Left renal cortex interstitium (tissue), 4 donors: ENCODE measurements at places on chromosomes 4 and X.

GRCh38 chr4:13087041-13087440 is 397.1 kb downstream of the RAB28 start:
- no peak for DNase-seq

DNA sequence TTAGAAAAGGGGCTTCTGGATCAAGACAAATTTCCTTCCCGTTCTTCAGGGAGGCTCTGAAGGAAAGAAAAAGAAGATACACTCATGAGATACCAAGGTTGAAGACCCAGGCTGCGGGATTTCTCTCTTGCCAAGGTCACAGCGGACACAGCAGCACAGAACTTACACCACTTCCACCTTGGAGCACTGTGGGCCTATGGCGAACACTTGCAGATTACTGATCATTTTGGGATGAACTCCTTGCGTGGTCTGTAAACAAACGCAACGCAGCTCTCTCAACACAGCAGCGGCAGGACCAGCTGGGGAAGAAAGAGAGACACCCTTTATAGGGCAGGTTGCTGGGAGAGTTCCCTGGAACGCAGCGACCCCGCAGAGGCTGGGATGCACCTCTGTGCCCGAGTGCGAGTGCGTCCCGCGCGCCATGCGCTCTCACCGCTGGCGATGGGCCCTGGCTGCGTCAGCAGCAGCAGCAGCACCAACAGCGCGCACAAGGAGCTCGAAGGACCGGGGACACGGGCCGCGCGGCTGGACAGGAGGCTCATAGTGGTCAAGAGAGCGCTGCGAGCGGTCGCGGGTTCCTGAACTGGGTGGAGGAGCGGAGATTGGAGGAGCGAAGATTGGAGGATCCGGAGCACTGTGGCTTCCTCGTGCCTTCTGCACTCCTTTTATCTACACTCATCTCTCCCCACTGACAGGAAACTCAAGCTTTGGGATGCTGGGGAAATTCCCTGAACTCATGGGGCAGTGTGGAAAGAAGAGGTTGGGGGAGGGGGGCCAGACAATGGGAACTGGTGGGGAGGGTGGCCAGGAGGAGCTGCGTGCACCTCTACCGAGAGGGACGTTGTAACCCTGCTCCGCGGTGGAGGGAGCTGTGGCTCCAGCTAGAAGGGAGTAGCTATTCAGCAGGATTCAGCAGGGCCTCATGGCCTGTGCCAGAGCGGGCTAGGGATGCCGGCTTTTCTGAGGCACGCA is at the start of gene CXCL5:
Gene CXCL5 (minus strand): TSS at position 638 of the 972 bp plus-strand sequence. CDS start 96 bp downstream, at position 542.
- DNase-seq: no peak

DNA sequence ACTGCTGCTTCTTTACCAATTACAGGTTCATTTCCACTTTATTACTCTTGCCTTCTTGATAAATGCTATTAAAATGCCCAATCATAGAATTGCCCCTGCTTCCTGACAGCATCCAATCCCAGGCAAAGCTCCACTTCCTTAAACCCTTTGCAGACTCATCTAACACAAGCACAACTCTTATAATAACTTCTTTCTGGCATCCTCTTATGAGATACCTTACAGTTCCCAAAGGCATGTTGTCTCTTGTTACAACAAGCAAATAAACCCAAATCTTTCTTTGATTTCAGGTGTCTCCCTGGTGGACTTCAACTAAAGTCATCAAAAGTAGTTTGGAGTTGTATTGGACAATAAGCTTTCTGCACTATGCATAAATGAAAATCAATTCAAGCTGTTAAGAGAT is 22.5 kb upstream of the ADH7 start:
- DNase-seq: no peak

- no peak for DNase-seq
These were observed 603.8 kb downstream of the IQCM start for GRCh38 chr4:149211876-149212275.

- no peak for DNase-seq
These were observed 148.4 kb upstream of the FGF16 start for GRCh38 chrX:77298790-77299189.

- DNase-seq: no peak
These were observed 262.1 kb upstream of the GPC4 start for GRCh38 chrX:133677123-133678063.
